Left colon (tissue), 2 donors: ENCODE measurements at places on chromosomes 7 and 10. TPM values are rescaled to one million over a fixed set of nuclear protein-coding genes. Genes with fewer than 3 reads are reported as not detected.

Gene AMZ1
- not detected for total RNA-seq

Gene SFRP5
- total RNA-seq, result 1.2 TPM

Gene CCDC3
- total RNA-seq, result 1.0 TPM

Gene HTR7
- 0.21 TPM for total RNA-seq

Gene COBL
- total RNA-seq, result 75.7 TPM

Gene CRTAC1
- total RNA-seq, result 0.43 TPM

Gene CPA2
- total RNA-seq, result 1.7 TPM

Gene CYP3A7
- total RNA-seq, result 0.39 TPM

Gene GNGT1
- total RNA-seq, result not detected

Gene CASTOR2
- 1.5 TPM for total RNA-seq

Gene ETV1
- total RNA-seq, result 2.8 TPM

Gene CTAGE6
- total RNA-seq, result 0.22 TPM

Gene IGF2BP3
- 0.53 TPM for total RNA-seq

Gene TMEM176B
- 173 TPM for total RNA-seq

Gene TMEM270
- not detected for total RNA-seq

Gene RBP4
- total RNA-seq, result 8.3 TPM

Gene EEPD1
- 10.2 TPM for total RNA-seq

Gene FFAR4
- total RNA-seq, result 44.4 TPM

Gene CRPPA
- total RNA-seq, result 2.6 TPM

Gene CRHR2
- total RNA-seq, result not detected

Gene GDF2
- total RNA-seq, result not detected

Gene TCAF2
- total RNA-seq, result 0.89 TPM

Gene EN2
- not detected for total RNA-seq

Gene MRLN
- total RNA-seq, result not detected

Gene RNLS
- 18.6 TPM for total RNA-seq

Gene SHTN1
- 34.1 TPM for total RNA-seq

Gene MSMB
- not detected for total RNA-seq

Gene LAMB1
- 132 TPM for total RNA-seq

Gene KIF5B
- total RNA-seq, result 123 TPM

Gene GSTO2
- 27.9 TPM for total RNA-seq

Gene ASAH2B
- total RNA-seq, result 7.5 TPM

Gene ADD3
- total RNA-seq, result 139 TPM

Gene CALHM2
- 10.0 TPM for total RNA-seq

Gene WNT16
- total RNA-seq, result not detected

Gene SAMD9
- total RNA-seq, result 24.5 TPM

Gene FAM25G
- 2.7 TPM for total RNA-seq

Gene PON1
- total RNA-seq, result not detected

Gene SFTPD
- not detected for total RNA-seq

Gene CYP3A4
- total RNA-seq, result 4.9 TPM

Gene HOXA2
- total RNA-seq, result 3.2 TPM

Gene CLEC5A
- total RNA-seq, result not detected

Gene MALSU1
- 32.3 TPM for total RNA-seq

Gene PSPH
- total RNA-seq, result 8.5 TPM

Gene JCAD
- 1.8 TPM for total RNA-seq

Gene TAS2R3
- total RNA-seq, result 1.8 TPM

Gene HOXA9
- 28.6 TPM for total RNA-seq

Gene IL2RA
- total RNA-seq, result 0.61 TPM

Gene CCDC136
- total RNA-seq, result 5.6 TPM

Gene RASSF4
- total RNA-seq, result 44.7 TPM

Gene ITPRID1
- 2.6 TPM for total RNA-seq

Gene ANKRD22
- 21.6 TPM for total RNA-seq

Gene MMD2
- total RNA-seq, result not detected

Gene SUGCT
- total RNA-seq, result 18.6 TPM

Gene ATRNL1
- 9.0 TPM for total RNA-seq

Gene ELN
- total RNA-seq, result 15.0 TPM

Gene TRIM73
- total RNA-seq, result 4.2 TPM

Gene UCN3
- total RNA-seq, result 6.1 TPM

Gene OIT3
- 0.12 TPM for total RNA-seq
